Activated CD8-positive, alpha-beta T cell treated with anti-CD3 and anti-CD28 coated beads, Interleukin-2, amount 10 ng/mL, durations not matched to agents 7 days and 5 days (primary cell): ENCODE measurements at places on chromosomes 11 and 22.

- no peaks in the 10 kb centered on the region for H3K4me1 ChIP-seq
- H3K27ac ChIP-seq, result no peak overlapping the region
- DNase-seq, result no peak
- H3K4me3 ChIP-seq, result no peak overlapping the region
- H3K27me3 ChIP-seq, result no peaks in the 10 kb centered on the region
- no peaks in the 10 kb centered on the region for H3K36me3 ChIP-seq
Observed at GRCh38 chr22:20178075-20178914, 27.4 kb upstream of the CCDC188 start.

- DNase-seq, result no peak
- H3K4me1 ChIP-seq, result peaks cover 5% of the 10 kb centered on the region
- peaks cover 36% of the 10 kb centered on the region for H3K27me3 ChIP-seq
- H3K27ac ChIP-seq, result no peak overlapping the region
- peak overlapping the region; percentile 36 for H3K4me3 ChIP-seq
Observed at GRCh38 chr11:61579676-61580270, 1.1 kb downstream of the SYT7 start.

- peaks cover 7% of the 10 kb centered on the region for H3K36me3 ChIP-seq
- DNase-seq, result no peak
- no peaks in the 10 kb centered on the region for H3K4me1 ChIP-seq
Observed at GRCh38 chr11:72391638-72392423, 42.5 kb downstream of the CLPB start.

DNA sequence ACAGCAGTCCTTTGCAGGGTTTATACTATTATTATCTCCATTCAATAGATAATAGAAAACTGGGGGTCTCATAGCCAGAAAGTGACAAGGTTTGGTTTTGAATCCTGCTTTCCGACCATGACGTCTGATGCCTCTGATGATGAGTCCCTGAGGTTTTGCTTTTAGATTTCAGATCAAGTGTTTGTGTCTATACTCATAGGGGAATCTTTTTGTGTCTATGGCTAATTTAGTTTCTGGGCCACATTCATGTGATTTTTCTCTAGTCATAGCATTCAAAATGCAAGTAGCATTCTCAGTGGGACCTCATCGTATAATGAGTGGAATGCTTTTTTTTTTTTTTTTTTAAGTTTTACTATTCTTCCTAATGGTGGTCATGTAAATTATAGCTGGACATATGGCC lies 72.9 kb downstream of the TNRC6B start:
- peaks cover 42% of the 10 kb centered on the region for H3K36me3 ChIP-seq
- H3K27ac ChIP-seq, result no peak overlapping the region
- H3K27me3 ChIP-seq, result no peaks in the 10 kb centered on the region

- peaks cover 15% of the 10 kb centered on the region for H3K36me3 ChIP-seq
- no peak overlapping the region for H3K4me3 ChIP-seq
- peaks cover 29% of the 10 kb centered on the region for H3K4me1 ChIP-seq
- peak overlapping the region; percentile 39 for H3K27ac ChIP-seq
- DNase-seq, result no peak
Observed at GRCh38 chr11:72726266-72727220, 25.7 kb downstream of the ARAP1 start.
